ENCODE measurements at places on chromosomes 16 and 17. TPM values are rescaled to one million over a fixed set of nuclear protein-coding genes. Genes with fewer than 3 reads are reported as not detected.

DNA sequence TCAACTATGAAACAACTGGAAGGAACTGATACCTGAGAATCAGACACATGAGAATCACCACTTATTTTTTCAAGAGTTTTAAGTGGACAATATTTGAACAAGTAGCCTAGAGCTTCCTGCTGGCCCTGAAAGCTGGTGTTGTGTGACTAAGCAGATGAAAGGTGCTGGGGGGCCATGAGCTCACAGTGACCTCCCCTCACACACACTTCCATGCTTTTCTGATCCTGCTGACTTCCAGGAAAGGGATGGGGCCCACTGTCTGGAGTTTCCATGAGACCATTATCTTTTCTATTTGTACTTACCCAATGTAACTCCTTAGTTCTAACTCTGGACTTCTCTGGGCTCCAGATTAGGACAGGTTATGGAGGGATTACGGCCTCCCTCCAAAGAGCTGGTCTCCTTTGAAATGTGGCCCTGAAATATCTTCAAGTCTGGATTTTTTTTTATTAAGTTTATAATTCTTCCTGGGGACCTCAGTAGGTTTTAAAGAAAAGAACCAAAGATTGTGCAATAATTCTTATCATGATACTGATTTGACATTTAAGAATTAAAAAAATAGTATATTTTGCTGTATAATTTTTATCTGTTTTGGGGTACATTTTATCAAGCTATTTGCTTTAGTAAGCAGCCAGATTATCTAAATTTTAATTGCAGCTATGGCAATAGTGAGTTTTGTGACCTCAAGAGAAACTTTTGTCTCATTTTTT, 4.9 kb downstream of the CAPNS2 start:
- no peak for DNase-seq

DNA sequence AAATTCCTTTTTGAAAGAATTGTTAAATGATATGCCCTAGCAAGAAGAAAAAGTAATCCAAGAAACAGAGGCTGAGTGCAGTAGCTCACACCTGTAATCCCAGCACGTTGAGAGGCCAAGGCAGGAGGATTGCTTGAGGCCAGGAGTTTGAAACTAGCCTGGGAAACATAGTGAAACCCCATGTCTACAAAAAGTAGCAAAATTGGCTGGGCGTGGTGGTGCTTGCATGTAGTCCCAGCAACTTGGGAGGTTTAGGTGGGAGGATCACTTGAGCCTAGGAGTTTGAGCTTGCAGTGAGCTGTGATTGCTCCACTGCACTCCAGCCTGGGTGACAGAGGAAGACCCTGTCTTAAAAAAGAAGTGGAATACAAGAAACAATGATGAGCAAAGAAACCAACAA, 56.1 kb downstream of the NT5M start:
- DNase-seq: no peak

DNA sequence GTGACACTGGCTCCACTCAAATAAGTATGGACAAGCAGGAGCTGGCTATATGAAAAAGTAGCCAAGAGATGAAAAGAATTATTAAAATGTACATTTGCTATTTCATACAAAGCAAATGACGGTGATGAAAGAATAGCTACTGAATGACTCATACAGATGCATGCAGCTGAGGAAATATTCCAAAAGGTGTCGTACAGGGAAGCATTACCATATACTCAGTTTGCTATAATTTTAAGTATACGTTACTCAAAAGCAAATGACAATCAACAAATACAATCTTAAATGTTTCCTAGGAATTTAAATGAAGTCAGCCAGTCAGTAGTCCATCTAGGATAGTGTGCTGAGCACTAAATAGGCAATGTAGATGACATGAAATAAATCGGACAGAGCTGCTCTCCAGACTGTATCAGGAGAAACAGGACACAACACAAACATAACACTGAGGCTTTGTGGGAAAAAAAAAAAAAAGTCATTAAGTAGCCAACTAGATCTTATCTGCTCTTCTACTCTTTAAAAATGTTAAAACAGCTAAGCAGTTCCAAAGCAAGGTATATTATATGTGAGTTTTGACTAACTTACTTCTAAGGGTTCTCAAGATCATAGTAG, 65.0 kb downstream of the NCOR1 start:
- peak; percentile 71 for DNase-seq

GRCh38 chr17:3795390-3796102, 5.4 kb downstream of the ITGAE start:
- no peak for DNase-seq

- DNase-seq: no peak
These were observed 5.2 kb downstream of the METRNL start for GRCh38 chr17:83084621-83085056.

DNA sequence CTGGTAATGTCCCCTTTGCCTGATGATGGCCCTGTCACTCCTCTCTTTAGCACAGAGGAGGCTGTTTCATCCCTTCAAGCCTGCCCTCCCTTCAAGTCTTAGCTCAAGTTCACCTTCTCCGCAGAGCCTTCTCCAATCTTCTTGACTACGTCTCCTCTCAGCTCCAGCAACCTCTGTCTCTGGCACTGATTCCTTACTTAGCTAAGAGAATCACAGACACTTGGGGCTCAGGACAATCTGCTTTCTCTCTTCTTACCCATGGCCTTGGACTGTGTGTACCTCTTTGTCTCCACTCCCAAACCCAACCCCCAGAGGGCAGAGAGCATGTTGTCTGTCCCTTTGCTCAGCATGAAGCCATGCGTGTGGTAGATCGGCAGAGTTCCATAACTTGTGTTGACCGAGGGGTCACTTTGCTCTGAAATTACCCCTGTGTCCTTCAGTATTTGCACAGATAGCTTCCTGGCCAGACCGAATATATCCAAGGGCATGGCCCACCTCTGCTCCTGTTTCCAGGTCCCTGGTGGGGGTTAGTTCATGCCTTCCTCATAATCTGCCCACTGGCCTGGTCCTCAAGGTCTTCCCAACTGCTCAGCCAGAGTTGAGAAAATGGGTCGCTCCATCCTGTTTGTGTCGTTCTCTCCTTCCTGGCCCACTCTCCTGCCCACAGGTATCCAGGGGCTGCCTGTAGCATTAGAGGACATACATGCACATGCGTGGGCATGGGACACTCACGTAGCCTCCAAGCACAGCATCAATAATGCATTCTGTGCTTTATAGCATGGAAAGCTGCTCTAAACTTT, 41.6 kb downstream of the MAPT start:
- no peak for DNase-seq

DNA sequence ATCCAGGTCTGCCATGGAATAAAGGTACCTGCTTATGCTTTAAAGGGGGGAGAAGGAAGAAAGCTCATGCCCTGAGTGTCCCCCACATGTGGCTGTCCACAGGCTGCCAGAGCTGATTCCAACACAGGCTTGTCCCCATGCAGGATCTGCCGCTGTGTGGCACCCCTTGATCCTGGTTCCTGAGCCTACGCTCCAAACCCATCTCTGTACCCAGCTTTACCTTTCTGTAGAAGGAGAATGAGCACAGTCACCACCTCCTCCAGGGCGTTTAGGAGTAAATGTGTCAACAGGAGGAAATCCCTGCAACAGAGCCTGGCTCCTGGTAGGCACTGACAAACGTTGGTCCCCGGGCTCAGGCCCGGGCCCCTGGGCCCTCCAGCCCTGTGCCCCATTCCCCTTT, 175.6 kb downstream of the RBFOX3 start:
- DNase-seq: no peak

GRCh38 chr17:1643999-1644492, 1.5 kb downstream of the SCARF1 start:
- DNase-seq: no peak

GRCh38 chr17:45408611-45409421, 23.9 kb downstream of the ARHGAP27 start:
- no peak for DNase-seq

Gene GPR139
- total RNA-seq: not detected

GRCh38 chr16:2511128-2511800, 2.5 kb upstream of the ATP6V0C start:
- DNase-seq: peak; percentile 86

Gene EME1
- total RNA-seq: 4.5 TPM

- no peak for DNase-seq
These were observed 21.7 kb downstream of the MILR1 start for GRCh38 chr17:64470625-64471024.

Gene KCNG4
- total RNA-seq: not detected

DNA sequence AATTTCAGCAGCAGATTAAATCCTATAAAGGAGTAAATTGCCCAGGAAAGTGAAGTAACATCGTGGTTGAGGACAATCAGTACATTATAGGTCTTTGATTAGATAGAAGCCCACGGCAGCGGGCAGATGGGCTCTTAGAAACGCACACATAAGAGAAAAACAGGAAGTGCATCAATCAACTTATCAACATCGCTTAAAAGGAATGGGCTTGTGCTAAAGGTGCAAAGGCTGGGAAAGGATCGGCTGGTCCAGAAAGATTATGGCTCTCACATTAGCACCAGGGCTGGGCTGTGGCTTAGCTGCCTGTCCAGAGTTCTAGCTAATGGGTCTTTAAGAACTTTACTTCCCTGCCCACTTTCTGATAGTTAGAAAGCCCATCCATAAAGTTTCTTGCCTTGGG, 292.0 kb upstream of the TNRC6C start:
- no peak for DNase-seq

DNA sequence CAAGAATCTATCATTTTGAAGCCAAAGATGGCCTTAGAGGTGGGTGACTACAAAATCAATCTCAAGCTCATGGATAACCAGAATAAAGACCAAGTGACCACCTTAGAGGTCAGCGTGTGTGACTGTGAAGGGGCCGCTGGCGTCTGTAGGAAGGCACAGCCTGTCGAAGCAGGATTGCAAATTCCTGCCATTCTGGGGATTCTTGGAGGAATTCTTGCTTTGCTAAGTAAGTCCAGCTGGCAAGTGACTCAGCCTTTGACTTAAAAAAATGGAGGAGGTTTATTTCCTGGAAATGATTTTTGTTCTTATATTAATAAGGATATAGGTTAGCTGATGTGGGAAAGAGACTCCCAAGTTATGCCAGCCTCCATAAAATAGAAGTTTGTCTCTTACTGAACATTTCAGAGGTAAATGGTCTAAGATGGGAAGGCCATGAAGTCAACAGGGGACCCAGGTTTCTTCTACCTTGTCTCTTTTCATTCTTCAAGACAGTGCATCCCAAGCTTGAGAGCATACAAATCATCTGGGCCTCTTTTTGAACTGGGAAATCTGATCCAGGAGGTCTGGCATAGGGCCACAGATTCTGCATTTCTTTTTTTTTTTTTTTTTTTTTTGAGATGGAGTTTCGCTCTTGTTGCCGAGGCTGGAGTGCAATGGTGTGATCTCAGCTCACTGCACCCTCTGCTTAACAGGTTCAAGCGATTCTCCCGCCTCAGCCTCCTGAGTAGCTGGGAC, 19.8 kb upstream of the TANGO6 start:
- peak; percentile 69 for DNase-seq

DNA sequence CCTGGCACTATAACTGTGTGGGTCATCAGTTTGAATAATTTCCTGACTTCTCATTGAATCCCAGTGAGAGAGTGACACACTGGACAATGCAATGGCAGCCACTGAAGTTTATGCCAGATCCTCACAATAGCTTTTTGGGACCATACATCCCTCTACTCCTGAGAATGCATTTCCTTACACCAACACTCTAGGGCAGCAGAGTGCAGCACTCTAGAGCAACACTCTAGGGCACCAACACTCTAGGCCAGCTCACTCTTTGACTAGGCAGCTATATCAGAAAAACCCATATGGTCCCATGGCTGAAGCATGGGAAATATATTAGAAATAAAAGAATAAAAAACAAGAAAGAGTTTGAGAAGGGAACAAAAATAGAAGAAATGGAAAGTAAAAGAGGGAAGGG, 309.2 kb downstream of the MAP2K6 start:
- DNase-seq: no peak

DNA sequence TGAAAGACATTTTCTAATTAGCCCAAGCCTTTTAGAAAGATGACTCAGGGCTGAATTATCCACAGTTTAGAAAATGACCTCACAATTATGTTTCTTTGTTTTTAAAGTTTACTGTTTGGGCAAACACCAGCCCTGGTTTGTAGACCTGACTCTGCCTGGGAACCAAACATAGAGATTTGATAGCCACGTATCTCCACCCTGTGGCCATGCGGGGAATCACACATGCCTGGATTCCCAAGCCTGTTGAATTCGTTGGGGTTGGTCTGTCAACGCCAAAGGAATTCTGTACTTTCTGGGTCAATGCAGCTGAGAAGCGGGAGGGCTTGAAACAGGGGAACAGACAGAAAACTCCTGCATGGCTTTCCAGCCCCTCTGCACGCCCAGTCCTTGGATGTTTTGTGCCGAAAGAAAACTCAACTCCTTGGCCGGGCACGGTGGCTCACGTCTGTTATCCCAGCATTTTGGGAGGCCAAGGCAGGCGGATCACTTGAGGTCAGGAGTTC, 26.9 kb downstream of the CD300A start:
- peak; percentile 54 for DNase-seq

Gene CD300LG
- total RNA-seq: not detected

DNA sequence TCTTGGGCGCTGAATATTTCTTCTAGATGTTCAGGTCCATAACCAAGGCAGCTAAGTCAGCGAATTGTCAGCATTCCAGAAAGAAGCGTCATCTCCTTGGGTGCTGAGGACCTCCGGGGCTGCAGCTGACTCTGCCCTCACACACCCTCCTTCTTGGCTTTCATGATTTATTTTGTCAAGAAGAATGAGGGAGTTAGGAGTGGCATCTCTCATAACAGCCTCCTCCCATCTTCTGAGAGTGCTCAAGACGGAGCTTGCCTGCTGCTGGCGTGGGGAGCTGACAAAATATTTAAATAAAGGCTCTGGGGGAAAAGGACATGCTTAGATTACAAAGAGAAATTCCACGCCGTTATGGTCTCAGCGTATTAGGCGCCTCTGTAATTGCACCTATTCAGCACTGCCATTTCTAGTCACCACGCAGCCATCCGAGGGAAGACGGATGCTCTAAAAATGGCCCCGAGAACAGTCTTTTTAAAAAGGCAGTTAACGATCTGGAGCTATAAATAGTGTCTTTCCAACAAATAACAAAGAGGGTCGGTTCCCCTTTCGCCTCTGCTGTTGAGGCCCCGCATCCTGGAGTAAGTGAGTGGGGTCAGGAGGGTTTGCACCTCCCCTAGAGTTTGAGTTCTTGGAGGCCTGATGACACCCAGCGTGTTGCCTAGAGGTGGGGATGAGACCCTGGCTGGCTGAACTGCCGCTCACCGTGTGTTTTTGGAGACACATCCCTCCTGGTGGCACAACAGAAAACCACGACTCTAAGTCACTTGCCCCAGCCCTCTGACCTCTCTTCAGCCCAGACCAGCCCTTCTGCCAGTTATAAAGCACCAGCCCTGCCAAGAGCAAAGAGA, 187.0 kb downstream of the CCDC182 start:
- peak; percentile 63 for DNase-seq
